NCI-H748 treated with DMSO at 0.1 percent for 48 hours (cell line): ENCODE measurements at places on chromosomes 1 and 21.

DNA sequence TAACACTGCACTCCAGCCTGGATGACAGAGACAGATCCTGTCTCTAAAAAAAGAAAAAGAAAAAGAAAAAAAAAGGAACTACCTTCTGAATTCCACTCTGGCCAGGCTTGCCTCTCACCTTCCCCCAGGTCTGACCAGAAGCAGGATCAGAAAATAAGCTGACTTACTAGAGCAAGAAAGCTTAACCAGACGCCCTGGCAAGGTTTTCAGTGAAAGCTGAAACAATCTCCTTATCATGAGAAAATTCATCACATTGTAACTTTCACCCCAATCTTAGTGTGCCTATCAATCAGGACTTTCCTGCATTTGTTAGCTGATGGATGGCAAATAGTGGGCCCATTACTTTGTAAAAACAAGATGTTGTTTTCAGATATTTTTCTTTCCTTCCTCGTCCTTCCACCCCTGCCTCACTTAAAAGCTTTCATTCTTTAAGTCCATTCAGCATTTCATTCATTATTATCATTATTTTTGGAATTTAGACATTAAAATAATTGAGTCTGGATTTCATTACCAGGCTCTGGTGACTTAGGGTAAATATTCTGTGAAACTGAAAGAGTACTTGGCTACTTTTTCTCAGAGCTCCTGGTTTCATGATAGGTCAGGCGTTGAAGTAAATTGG, 96.5 kb upstream of the CD34 start:
- no peak for DNase-seq

- no peak for DNase-seq
Observed at GRCh38 chr1:22860414-22860800, 112.3 kb downstream of the LACTBL1 start.

GRCh38 chr1:32928715-32929114, 27.5 kb upstream of the TMEM54 start:
- no peak for DNase-seq

DNA sequence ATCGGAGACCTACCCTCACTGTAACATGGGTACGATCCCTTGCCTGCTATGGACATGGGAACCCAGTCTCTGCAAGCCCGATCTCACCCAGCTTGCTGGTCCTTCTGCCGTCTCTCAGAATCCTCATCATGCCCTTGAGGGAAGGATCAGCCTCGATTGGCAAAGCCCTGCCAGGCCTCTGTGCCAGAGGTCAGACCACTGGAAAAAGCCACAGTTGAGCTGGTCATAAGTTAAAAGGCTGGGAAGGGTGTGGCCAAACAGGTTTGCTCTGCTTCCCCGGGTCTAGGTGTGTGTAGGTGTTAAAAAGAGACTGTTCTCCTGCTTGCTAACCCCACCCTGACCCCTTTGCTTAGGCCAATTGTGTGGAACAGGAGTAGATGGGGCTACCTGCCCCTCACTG, 19.5 kb upstream of the PADI3 start:
- no peak for DNase-seq

- no peak for DNase-seq
Observed at GRCh38 chr1:180208264-180208663, 21.8 kb upstream of the LHX4 start.

DNA sequence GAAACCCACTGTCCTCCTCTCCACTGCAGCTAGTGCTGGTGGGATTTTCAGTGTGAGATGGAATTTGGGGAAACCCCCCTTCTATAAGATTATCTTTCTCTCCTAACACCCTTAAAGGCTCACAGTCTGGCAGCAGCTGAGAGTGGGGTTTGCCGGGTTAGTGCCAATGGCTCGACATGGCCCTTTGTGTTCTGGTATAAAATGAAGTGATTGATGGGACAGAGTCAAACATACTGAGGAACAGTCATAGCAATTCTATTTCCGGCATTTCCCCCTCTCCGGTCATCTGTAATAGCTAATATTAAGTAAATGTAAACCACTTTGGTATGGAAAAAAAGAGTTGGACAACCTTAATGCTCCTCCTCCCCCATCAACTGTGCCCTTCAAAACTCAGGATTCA, 37.6 kb downstream of the TFF3 start:
- DNase-seq = no peak

GRCh38 chr1:230832476-230832875, 35.8 kb downstream of the C1orf198 start:
- no peak for DNase-seq

GRCh38 chr1:160401487-160401805, 1.1 kb downstream of the VANGL2 start:
- DNase-seq = peak; percentile 11

- no peak for DNase-seq
Observed at GRCh38 chr1:56939209-56939608, 26.6 kb downstream of the C8B start.

DNA sequence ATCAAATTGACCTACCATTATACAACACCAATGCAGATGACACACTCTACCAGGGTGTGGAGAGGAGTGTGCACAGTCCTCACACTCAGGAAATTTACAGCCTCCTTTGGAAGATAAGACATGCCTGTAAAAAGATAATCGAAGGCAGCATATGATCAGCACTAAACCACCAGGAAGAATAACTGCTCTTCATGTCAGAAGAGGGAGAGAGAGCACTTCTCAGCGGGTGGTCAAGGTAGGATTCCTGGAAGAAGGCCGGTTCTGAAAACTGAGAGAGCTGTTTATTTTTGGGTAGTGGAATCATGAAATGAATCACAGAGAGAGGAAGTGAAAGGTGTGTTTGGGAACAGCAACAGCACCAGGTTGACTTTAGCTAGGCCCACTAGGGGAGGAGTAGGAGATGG, 14.0 kb upstream of the ZNF697 start:
- no peak for DNase-seq

- DNase-seq = no peak
Observed at GRCh38 chr21:35414056-35414455, 365.0 kb upstream of the RUNX1 start.

GRCh38 chr1:21904704-21905520, 32.2 kb downstream of the HSPG2 start:
- no peak for DNase-seq
